Right renal cortex interstitium (tissue), 3 donors: ENCODE measurements at places on chromosomes 2 and 18.

DNA sequence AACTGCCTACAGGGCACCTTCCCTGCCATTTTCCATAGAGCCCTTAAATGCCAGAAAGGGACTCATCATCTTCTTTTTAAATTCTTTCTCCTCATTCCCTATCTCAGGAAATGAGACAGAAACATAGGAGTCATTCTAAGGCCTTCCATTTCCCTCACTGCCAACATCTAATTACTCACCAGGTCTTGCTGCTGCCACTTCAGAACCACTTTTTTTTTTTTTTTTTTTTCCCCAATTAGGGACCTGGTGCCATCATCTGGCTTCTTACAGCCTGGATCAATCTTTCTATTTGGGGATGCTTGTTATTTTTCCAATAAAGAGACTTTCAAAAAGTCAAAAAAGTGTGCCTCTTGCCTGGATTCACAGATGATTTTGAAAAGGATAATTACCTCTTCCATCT, 373.4 kb downstream of the LPIN1 start:
- no peak for DNase-seq

DNA sequence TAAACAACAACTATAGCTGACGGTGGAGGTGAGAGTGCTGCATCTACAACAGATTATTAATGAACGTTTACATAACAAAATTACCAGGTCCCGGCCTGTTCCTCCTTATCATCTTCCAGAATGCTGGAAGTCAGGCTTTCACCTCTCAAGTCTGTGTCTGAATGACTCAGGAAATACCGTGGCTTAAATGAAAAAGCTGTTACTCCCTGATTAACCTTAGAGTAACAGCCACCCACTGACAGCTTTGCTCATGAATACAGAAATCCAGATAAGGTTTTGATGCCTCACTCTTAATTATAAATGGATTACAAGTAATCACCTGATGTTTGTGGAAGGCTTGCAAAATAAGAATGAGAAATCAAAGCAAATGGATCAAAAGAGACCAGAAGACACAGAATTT, 885.3 kb upstream of the CELF4 start:
- DNase-seq, result no peak

- DNase-seq, result no peak
Measured at GRCh38 chr18:74819433-74820059, 221.9 kb downstream of the ZNF407 start.

GRCh38 chr2:138086576-138086975, 122.3 kb downstream of the HNMT start:
- DNase-seq, result no peak

GRCh38 chr2:165164201-165164600, 39.6 kb downstream of the SCN3A start:
- DNase-seq, result no peak

DNA sequence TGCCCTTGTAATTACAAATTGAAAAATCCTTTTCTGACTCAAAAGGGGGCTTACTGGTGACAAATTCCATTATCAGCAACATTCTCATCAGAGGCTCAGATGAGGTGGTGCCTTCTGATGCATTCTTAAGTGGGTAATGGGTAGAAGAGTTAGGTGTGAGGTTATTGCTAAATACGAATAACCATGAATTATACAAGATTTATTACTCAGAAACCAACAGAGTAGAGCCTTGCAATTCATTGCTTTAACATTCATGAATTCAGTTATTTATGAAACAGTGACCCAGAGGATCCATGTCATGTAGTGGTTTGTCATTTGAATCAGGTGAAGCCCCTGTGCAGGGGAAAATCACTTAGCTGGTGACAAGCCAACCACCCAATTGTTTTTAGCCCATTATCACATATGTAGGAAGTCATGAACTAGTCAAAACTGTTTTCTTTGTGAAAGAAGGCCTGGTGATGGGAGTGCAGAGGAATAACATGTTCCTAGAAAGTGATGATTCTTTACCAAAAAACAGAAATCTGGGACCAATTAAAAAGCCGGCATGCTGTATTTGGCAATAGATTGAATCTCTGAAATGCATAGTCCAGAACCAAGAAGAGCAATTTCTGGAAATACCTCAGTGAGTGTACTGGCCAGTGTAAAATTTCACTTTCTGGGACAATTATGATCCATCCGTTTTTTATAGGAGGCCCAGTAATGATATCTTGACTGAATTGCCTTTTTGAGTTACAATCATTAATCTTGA, 70.2 kb downstream of the CRIM1 start:
- no peak for DNase-seq

- no peak for DNase-seq
Measured at GRCh38 chr2:96530474-96531357, 5.8 kb upstream of the ARID5A start.

DNA sequence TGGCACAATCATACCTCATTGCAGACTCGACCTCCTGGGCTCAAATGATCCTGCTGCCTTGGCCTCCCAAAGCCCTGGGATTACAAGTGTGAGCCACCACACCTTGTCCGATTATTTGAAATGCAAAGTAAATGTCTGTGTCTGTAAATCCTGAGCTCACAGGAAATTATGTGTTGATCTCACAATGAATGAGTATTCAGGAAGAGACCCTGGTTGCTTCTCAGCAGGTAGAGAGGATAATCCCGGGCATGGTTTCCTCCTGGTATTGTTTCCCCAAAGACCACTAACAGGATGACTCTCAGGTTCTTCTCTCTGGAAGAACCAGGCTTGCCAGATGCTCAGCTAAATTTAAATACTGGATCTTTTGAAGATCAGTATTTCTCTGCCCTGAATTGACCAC, 147.6 kb downstream of the LDLRAD4 start:
- no peak for DNase-seq

DNA sequence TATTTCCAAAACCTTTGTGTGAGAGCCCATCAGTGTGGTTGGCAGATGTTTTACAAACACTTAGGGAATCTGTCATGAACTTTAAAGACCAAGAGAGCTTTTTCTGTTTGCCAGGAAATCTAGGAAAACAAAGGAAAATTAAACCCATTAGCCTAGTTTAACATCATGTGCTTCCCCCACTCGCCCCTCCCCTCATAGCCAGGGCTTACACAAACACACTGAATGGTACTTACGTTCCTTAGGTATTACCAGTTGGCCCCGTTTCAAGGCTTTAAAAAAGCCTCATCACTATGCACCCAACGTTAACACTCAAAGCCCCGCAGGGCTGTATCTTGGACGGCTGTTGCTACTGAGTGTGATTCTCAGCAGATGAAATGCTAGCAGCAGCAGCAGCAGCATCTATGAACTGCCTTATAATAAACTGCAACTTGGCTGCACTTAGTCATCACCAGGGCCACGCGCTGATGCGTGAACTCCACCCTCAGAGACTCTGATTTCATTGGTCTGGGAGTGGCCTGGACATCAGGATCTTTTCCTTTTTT, 20.1 kb upstream of the TTC39C start:
- DNase-seq, result peak; percentile 36

DNA sequence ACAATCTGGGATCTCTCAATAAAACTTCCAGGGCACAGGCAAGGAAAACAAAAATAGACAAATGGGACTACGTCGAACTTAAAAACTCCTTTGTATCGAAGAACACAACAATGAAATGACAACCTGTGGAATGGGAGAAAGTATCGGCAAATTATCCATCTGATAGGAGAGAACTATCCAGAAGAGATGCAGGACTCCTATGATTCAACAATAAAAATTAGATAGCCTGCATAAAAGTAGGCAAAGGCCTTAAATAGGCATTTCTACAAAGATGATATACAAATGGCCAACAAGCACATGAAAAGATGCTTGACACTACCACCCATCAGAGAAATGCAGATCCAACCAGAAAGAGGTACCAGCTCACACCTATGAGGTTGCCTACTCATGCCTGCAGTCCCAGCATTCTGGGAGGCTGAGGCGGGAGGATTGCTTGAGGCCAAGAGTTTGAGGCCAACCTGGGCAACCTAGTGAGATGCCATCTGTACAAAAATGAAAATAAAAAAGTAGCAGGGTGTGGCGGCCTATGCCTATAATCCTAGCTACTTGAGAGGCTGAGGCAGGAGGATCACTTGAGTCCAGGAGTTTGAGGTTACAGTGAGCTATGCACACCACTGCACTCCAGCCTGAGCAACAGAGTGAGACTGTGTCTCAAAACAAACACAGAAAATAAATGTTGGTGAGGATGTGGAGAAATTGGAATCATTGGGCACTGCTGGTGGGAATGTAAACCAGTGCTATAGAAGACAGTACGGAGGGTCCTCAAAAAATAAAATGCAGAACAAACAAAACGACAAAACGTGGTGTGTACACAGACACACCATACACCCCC, 21.6 kb downstream of the TWIST2 start:
- no peak for DNase-seq

DNA sequence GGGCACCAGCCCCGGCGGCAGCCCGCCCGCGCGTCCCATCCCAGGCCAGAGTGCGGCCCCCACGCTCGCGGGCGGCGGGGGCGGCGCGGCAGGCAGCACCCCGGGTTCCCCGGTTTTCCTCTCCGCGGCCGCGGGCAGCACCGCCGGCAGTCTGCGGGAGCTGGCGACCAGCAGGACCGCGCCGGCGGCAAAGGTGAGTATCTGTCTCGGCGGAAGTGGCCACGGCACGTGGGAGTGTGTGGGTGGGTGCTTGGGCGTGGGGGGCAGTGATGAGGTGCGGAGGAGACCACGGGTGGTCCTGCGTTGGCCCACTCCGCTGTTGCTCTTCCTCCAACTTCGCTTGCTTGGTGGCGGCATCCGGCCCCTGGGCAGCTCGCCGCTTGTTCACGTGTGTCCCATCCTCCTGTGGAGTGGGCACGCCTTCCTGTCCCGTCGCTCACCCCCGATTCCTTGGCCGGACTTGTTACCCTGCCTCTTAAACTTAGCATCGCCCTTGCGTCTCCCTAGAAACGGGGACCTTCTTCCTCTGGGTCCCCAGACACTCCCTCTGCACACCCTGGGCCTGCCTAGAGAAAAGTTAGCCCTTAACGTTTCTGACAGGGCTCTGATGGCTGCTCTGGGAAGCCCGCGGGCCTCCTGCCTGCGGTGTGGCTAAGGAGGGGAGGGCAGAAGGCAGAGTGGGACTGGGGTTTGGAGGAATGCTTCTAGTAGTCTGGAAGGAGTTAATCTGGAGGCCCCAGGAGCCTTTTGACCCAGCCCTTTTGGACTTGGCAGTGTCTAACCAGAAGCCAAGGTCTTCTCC, 1.1 kb downstream of the SH3RF3 start:
- no peak for DNase-seq

DNA sequence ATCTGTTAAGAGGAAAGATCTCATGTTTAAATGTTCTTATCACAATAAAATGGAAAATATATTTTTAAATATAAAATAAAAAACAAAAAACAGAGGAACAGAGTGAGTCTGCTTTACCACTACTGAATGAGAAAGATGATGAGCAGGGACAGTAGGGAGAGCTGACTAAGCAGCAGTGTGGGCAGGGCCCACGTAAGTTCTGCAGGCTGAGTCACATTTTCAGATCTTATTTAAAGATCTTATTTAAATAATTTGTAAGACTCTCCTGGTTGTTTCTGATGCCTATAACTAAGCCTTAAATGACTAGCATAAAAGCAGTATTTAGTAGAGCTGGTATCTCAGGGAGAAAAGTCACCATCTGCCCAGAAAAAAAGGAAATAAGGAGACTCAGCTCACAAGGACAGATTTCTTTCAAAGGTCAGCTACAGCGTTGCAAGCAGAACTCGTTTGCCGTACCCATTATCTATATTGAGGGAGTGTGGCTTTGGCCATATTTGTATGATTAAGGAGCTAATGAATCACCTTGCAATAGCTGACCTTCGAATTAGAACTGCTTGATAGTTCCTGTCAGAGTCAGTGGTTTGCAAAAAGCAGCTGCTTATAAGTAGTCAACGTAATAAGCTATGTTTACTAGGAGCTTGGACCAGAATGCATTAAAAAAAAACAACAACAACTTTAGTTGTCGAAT, 322.1 kb upstream of the CHAC2 start:
- DNase-seq, result no peak

DNA sequence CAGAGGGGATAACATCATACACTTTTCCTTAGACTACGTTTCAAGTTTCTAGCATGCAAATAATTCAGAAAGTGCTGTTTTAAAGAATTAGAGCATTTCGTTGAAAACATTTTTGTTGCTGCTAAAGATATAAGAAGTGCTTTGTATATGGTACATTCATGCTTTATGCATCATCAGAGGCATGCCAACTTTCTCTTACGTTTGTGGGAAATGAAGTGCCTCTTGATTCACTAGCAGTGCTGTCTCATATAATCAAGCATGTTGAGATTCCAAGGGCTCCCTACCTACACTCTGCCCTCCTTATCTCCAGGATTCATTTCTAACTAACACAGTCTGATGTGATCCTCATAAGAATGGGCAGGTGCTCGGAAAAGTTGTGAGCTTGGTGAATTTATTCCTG, 748.6 kb upstream of the DDX18 start:
- no peak for DNase-seq
